Myocyte (in vitro differentiated cells): ENCODE measurements at places on chromosomes 2 and 18.

DNA sequence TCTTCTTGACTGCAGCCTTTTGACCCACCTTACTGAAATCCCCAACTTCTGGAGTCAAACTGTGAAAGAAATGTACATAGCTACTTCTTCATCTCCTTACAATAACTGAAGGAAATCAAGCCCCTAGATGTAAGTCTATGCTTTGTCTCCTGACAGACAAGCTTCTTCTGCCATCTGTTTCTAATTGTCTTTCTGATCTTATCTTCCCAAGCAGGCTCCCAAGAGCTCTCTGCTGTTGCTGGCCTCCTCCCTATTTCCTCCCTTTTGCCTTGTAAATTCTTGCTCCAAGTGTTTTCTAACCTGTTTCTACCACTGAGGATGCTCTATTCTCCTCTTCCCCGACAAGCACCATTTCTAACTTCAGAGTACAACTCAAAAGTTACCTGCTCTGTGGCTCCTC lies 77.4 kb upstream of the OSR1 start:
- DNase-seq: no peak

GRCh38 chr2:146037334-146037870 lies 1517.5 kb upstream of the ZEB2 start:
- no peak for DNase-seq

DNA sequence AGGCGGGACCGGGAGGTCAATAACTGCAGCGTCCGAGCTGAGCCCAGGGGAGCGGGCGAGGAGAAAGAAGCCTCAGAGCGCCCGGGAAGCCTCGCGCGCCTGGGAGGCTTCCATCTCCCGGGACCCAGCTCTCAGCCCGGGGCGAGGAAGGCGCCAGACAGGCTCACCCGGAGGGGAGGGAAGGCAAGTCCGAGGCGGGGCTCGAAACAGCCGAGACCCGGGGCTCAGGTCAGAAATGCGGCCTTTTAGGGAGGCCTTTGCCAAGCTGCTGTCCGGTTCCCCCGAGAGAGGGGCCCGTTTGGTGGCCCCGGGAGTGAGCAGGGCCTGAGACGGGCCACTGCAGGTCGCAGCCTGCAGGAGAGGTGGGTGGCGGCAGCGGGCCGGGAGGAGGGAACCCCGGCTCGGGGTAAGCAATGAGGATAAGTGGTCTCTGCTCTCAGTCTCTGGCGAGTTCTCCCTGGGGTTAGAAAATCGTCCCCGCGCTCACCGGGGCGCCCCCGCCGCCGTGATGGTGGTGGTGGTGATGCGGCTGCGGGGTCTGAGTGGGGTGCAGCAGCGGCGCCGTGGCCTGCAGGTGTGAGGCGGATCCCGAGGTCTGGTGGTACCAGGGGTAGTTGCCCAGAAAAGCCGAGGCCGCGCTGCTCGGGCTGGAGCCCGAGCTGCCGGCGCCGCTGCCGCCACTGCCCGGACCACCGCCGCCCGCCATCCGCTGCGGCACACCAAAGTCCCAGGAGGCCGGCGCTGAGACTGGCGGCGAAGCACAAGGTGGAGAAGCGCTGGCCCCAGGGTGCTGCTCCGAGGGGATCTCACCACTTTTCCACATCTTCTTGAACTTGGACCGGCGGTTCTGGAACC lies 2.4 kb downstream of the DLX2 start:
- DNase-seq: no peak

DNA sequence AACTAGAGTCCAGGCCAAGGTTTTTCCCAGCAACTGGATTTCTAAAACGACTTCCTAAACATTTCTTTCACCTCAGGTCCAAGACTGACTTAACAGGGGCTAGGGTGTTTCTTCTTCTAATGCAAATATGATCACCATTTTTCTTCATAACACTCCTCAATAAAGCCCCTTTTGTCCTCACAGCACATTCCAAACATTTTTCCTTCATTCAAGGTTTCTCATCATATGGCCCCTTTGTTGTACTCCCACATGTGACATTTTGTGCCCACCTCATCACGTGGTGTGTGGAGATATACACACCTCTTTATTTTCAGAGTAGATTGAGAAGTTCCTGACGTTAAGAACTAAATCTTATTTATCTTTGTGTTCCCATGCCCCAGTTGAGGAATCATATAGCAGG lies 3.9 kb upstream of the CDH7 start:
- DNase-seq: no peak

- peak; percentile 8 for DNase-seq
Measured at GRCh38 chr2:118251427-118251826, 163.2 kb downstream of the INSIG2 start.

- DNase-seq: no peak
Measured at GRCh38 chr2:145728511-145728910, 1208.6 kb upstream of the ZEB2 start.

DNA sequence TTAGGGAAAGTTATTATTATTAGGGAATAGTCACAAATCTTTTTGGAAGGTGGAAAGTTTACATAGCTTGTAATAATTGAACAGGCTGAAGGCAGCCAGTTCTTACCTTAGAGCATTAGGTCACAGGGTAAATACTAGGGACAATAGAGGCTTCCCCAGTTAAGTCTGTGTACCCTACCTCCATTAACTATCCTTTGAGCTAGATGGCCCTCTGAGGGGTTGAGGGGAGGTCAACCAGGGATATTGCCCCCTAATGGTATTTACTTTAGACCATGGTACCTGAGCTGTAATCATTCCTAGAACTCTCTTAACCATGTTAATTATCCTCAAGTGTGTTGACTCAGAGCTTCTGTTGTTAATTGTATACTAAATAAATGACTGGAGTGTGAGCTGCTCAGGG lies 120.5 kb upstream of the SCN7A start:
- DNase-seq: no peak

DNA sequence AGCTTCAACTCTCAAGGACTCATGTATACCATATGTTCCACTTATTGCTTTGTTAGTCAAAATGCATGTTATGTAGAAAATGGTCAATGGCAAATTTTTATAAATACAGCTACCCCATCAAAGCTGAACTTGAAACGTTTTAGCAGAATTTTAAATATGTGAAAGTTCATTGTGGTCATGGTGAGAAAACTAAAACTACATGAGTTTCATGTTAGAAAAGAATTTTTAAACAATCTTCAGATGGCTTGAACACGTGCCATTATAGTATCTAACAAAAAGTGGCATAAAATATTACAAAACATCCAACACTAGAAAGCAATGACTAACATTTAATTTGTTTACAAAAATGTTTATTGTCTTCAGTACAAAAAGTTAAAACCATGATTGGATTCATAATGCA lies 246.0 kb upstream of the KCNJ3 start:
- DNase-seq: no peak

GRCh38 chr2:160063271-160063670 lies 856 bp upstream of the PLA2R1 start:
- no peak for DNase-seq

- no peak for DNase-seq
Measured at GRCh38 chr2:1647417-1648240, 96.7 kb downstream of the PXDN start.

- no peak for DNase-seq
Measured at GRCh38 chr2:67836866-67837265, 225.9 kb downstream of the C1D start.

DNA sequence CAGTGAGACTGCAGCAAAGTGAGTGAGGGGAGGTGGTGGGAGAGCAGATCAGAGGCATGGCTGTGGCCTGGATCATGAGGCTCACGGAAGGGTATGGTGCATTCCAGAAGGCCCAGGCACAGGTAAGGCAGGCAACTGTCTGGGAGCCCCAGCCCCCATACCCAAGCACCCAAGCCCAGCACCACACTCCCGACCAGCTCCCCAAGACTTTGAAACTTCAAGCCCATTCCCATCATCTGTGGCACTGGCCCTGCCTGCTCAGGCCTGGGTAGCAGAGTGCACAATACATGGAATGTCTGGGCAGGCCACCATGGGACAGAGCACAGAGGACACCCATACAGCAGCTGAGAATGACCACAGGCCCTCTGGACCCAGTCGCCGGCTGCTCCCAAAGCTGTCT lies 202.6 kb upstream of the ARL4C start:
- DNase-seq: peak; percentile 36

DNA sequence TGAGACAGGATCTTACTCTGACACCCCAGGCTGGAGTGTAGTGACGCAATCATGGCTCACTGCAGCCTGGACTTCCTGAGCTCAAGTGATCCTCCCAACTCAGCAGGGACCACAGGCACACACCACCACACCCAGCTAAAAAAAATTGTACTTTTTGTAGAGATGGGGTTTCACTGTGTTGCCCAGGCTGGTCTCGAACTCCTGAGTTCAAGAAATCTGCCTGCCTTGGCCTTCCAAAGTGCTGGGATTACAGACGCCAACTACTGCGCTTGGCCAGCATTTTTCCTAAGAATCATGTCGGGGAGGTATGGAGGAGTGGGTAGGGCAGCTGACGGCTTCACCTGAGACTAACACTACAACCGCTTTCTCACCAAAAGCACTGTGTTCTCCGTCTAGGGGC lies 50.4 kb downstream of the CYP26B1 start:
- no peak for DNase-seq

- DNase-seq: no peak
Measured at GRCh38 chr18:30999887-31000628, 42.5 kb downstream of the DSC3 start.

DNA sequence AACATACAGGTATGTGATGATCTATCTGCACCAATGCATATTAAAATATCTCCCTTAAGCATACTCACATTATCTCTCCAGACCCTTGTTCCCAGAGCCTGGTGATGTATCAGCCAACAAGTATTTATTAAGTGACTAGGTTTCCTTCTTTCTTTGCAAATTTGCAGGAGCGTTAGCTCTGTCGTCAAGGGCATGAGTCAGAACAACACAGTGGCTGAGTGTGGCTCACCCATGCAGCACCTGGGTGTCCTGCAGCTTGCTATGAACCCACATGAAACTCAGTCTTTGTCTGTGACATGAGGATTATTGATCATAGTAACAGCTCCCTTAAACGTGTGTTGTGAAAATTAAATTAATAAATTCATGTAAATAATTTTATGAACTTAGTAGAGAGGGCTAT lies 96.6 kb downstream of the PIEZO2 start:
- no peak for DNase-seq

DNA sequence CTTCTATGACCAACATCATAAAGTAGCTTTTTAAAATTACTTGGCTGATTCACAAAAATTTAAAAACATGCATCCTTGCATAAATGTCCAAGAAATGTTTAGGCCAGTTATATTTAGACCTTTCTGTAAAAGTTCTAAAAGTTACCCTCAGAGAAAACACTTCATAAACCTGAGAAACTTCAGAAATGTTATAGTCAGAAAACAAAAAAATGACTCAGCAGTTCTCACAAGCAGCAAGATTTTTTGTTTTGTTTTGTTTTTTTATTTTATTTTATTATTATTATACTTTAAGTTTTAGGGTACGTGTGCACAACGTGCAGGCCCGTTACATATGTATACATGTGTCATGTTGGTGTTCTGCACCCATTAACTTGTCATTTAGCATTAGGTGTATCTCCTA lies 648.1 kb downstream of the LRP1B start:
- no peak for DNase-seq

GRCh38 chr2:139992078-139992477 lies 1211.9 kb upstream of the NXPH2 start:
- DNase-seq: no peak

GRCh38 chr18:46641917-46642316 lies 15.1 kb downstream of the LOXHD1 start:
- peak; percentile 65 for DNase-seq

- DNase-seq: no peak
Measured at GRCh38 chr2:192090911-192091310, 103.8 kb downstream of the TMEFF2 start.

DNA sequence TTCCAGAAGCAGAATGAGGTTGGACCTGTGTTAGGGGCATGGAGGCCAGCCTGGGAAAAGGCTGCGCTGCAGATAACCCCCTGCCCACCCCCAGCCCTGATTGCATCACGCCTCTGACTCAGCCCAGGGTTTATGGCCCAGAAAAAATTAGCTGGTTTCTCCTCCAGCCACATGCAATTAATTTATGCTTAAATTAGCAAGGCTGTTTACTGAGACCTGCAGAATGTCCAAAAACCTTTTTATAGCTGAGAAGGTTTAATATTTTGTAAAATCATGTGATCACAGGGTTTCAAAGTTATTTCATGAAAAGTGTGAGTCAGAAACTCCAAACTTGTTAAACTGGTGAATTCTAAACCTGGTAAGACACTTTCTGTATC lies 123.1 kb upstream of the HDAC4 start:
- no peak for DNase-seq

DNA sequence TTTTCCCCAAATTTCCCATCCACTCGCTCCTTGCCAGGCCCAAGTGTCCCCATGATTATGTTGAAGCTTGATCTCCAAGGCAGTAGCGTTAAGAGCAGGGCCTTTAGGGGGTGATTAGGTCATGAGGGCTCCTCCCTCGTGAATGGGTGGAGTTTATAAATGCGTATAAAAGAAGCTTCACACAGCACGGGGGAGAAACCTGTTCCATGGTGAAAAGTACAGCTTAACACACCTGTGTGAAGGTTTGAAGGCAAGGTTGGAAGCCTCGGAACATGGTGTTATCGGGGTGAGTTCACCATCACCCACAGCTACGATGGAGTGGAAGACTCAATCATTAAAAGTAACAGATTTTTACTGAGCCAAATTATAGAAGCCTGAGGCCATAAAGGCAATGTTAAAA lies 137.4 kb upstream of the ALKAL2 start:
- no peak for DNase-seq

DNA sequence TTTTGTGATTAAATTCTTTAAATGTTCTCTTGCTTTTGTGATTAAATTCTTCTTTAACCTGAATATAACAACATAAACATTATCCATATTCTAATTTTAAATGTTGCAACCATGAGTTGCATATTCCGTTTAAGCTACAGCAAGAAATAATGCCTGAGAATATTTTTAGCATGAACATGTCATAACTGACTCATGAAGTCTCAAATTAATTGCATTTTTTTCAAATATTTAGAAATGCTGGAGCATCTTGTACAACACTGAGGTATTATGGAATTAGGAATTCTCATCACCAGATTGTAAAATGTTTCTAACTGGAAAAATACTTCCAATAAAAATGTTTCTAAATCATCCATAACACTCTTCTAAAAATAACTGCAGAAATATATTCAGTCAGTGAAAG lies 14.7 kb downstream of the ROCK2 start:
- DNase-seq: no peak

DNA sequence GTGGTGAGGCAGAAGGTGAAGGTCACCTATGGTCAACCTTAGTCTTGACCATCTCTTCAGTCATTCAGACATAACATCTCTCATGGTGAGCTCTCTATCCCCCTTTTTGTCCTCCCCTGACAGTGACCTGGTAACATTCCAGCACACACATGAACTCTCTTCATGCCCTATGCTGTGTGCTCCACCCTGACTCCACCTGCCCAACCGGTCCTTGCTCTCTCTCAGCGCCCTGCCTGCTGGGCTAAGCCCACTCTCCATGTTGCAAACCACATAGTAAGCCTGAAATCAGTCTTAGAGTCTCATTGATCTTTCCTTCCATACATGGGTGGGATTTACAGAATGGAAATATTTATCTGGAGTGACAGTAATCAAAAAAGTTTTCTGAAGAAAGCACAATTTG lies 52.8 kb downstream of the MARCO start:
- no peak for DNase-seq
